ENCODE measurements at places on chromosomes 6 and 20. TPM values are rescaled to one million over a fixed set of nuclear protein-coding genes. Genes with fewer than 3 reads are reported as not detected.

CEBPB gene
- 80.2 TPM for total RNA-seq

C6orf58 gene
- total RNA-seq, result not detected

POU3F2 gene
- total RNA-seq, result not detected

AVP gene
- not detected for total RNA-seq

TFAP2A gene
- 4.5 TPM for total RNA-seq

All from cardiac atrium fibroblast (primary cell).